ENCODE measurements at places on chromosomes 11 and 22.

- no peak for DNase-seq
Observed at GRCh38 chr11:121248496-121248895, 44.1 kb upstream of the SC5D start.

DNA sequence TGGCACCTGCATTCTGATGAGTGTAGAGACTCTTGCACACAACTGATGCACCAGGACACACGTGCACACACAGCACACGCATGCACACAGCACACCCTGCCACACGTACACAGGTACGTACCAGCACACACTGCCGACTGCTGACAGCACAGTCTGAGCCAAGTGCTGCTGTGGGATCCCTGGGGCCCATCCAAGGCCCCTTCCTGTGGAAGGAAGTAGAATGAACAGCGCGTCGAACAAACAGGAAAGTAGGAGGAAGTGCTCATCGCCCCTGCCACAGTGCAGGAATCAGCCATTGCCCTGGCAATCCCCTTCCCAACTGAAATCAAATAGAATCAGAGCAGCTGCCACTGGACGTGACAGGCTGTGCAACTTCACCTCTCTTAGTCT, 57.9 kb downstream of the CD82 start:
- no peak for DNase-seq

DNA sequence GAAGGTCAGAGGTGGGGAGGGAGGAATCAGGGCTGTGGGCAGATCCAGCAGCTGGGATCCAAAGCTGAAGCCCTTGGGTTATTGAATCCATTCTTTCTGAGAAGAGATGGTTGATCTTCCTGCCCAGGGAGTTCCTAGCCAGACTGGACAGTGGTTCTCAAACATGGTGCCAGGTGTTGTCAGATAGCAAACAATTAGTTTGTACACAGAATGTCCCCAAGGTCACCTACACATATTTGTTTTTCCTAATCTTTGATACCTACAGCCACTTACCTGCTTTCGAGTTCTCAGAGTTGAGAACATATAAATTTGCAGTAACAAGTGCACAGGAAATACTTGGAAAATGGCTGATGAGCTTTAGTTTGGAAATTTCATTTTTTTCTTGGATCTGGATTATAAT, 54.5 kb downstream of the BMAL1 start:
- no peak for DNase-seq

DNA sequence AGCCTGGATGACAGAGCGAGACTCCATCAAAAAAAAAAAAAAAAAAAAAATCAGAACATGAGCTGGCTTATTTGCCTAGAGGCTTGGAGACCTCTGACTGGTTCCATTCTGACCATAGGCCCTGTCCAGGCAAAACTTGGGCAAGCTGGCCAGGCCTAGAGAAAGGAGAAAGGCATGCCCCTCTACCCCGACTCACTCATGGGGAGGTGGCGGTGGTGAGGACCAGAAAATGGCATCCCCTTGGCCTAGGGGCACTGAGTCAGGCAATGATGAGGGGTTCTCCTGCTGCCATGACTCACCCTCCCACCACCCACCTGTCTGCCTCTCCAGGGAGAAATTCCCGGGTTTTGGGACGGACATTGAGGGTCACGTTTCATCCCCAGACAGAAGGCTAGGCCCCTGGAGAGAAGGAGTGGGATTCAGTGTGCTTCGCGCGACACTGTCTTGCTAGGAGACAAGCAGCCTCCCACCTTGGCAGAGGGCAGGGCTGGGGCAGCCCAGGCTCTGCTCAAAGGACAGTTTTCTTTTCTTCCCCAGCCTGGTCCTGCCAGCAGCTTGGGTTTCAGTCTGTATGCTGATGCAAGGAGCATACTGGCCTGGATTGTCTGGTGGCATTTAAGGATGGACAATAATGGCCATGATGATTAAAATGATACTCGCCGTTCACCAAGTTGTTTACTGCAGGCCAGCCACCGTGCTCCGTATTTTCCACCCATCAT, 17.2 kb downstream of the TOB2 start:
- no peak for DNase-seq

- no peak for DNase-seq
Observed at GRCh38 chr22:30694640-30695350, at the start of gene OSBP2. Gene OSBP2, plus strand, starts transcription at chr22:30694874. Its CDS starts 36 bp downstream, at chr22:30694910.

- no peak for DNase-seq
Observed at GRCh38 chr11:68505596-68505995, 45.0 kb downstream of the PPP6R3 start.

DNA sequence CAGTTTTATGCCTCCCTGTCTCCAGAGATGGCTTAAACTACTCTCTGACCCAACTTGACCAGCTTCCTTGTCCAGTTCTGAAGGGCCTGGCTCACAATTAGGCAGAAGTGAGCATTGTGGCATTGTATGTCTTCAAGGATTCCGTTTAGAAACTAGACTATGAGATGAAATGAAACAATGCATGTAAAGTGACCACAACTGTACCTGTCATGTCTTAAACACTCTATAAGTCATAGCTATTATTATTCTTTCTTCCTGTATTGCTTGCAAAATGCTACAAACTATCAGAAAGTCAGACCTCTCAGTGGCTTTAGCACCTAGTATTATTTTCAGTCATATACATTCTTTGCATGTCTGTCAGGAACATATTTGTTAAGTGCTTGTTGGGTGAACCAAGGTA, 127.9 kb upstream of the MTMR2 start:
- no peak for DNase-seq

GRCh38 chr11:78916759-78917158, 342.1 kb upstream of the NARS2 start:
- no peak for DNase-seq

GRCh38 chr11:23563591-23563990, 703.3 kb upstream of the CCDC179 start:
- DNase-seq = no peak

DNA sequence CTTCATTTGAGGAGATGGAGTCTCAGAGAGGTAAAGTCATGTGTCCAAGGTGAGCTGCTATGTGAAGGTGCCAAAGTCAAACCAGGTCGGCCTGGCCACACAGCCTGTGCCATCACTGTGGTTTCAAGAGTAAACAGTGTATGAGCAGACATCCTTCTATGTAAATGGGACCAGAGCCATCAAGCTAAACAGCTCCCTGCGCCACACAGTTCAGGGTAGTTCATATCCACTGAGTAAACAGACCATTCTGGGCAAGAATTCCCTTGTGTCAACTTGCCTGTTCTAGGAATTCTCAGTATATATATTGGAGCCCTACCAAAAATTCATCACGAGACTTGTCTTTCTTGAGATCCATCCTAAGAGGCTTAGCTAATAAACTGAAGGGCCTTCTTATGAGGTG, 77.5 kb downstream of the AMOTL1 start:
- no peak for DNase-seq

DNA sequence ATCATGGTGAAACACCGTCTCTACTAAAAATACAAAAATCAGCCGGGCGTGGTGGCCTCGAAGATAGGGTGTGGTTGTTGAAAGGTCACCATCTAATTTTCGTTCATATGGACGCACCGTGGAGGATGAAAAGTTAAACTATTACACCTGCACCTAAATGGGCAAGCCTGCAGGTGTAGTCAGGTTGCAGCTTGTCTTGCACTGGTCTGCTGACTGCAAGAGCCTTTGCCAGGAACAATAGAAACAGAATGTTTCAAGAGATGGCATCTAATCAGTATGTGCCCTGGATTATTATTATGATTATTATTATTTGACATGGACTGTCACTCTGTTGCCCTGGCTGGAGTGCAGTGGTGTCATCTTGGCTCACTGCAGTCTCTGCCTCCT, 908 bp downstream of the NADSYN1 start:
- no peak for DNase-seq

GRCh38 chr11:112346586-112346985, 85.9 kb upstream of the PLET1 start:
- DNase-seq = no peak

DNA sequence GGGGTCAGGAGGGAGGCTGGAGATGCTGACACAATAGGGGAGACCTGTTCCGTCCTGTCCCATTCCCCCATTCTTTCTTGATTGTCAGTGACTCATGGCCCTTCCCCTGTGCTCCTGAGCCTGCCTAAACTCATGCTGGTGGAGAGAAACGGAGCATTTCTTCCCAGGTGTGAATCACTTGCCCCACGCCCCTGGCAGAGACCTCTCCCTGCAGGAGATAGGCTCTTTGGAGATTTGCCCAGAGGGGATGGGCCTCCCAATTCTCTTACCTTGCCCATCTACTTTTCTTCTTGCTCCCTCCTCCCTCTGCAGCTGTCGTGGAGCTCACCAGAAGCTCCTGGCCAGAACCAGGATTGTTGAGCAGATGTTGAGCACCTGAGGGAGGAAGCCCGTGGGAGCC, 121.9 kb upstream of the OR9Q1 start:
- DNase-seq = no peak

DNA sequence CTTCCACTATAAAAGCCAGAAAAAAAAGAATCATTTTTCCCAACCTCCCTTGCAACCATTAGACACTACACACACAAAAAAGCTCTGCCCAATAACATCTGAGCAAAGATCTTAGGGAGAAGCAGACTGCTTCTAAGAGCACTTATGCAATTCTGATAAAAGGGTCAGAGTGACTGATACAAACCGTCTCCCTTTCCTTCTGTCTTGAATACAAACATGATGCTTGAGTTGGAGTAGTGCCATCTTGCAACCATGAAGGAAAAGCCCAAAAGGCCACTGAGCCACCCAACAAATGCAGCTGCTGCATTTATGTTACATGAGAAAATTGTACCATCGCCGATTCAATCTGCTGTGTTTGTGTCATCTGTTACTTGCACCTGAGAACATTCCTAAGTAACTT, 47.6 kb upstream of the EED start:
- no peak for DNase-seq

DNA sequence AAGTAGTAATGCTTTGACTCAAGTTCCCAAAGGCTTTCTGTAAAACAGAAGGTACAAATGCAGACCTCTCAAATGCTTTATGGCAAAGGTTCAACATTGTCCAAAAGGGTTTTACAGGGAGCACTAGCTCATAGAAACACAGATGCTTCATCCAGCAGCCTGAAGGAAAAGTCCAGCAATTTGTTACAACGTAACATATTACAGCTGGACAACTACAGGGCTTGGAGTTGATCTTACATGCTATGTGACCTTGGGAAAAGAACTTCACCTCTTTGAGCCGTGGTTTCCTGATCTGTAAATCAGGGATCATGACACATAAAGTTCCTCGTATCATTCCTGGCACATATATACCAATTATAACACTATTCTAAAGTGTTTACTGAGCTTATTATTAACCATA, 84.9 kb downstream of the DDIAS start:
- no peak for DNase-seq

- DNase-seq = no peak
Observed at GRCh38 chr11:60485987-60486386, 6.6 kb upstream of the MS4A12 start.

DNA sequence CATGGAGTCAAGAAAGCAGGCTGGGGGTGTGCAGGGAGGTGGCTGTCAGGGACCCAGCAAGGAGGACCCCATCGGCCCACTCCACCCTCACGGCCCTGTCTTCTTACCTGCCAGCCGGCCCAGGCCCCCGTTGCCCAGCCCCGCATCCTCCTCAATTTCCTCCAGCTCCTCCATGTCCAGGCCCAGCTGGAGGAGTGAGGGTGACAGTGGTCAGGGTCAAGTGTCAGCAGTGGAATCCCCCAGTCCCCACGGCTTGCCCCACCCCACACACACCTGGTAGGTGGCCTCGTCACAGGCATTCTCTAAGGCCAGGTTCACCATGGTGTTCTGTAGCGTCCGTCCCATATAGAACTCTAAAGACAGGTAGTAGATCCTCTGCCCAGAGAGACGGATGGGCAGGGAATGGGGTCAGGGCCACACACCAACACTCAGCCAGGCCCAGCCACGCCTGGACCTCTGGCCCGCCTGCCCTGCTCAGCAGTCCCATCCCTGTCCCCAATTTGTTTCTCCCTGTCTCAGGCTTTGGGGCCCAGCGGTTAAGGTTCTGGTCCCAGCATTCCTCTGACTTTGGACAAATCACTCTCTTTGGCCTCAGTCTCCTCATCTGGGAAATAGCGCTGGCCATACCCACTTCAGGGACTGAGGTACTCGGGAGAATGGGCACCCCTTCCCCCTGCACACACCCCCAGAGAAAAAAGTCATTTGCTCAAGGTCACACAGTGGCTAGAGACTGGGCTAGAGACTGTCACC, 1.3 kb downstream of the PYGM start:
- DNase-seq = no peak

DNA sequence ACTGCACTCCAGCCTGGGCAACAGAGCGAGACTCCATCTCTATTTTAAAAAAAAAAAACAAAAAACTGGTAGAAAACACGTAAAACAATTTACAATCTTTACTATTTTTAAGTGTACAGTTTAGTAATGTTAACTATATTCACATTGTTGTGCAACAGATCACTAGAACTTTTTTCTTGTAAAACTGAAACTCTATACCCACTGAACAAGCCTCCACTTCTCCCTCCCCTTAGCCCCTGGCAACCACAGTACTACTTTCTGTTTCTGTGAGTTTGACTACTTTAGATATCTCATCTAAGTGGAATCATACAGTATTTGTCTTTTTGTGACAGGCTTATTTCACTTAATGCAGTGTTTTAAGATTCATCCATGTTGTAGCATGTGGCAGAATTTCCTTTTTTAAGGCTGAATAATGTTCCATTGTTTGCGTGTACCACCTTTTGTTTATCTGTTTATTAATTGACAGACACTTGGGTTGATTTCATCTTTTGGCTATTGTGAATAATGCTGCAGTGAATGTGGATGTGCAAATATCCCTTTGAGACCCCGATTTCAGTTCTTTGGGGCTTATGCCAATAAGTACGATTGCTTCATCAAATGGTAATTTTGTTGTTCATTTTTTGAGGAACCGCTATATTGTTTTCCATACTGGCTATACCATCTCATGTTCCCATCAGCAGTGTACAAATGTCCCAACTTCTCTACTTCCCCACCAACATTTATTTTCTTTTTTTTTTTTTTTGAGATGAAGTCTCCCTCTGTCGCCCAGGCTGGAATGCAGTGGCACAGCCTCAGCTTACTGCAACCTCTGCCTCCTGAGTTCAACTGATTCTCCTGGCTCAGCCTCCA, 11.0 kb downstream of the DDB2 start:
- DNase-seq = no peak

GRCh38 chr22:29717789-29718188, 2.0 kb upstream of the CABP7 start:
- no peak for DNase-seq

- DNase-seq = no peak
Observed at GRCh38 chr11:10502065-10502680, 38.8 kb downstream of the RNF141 start.

Measured in stimulated activated CD8-positive, alpha-beta memory T cell treated with anti-CD3 and anti-CD28 coated beads, Interleukin-15, amount 100 ng/mL, for 4 hours (primary cell).